Activated naive CD4-positive, alpha-beta T cell treated with anti-CD3 and anti-CD28 coated beads for 36 hours (primary cell): ENCODE measurements at places on chromosomes 11 and 22.

GRCh38 chr11:14288189-14288935, 70.6 kb downstream of the RRAS2 start:
- no peak for DNase-seq

DNA sequence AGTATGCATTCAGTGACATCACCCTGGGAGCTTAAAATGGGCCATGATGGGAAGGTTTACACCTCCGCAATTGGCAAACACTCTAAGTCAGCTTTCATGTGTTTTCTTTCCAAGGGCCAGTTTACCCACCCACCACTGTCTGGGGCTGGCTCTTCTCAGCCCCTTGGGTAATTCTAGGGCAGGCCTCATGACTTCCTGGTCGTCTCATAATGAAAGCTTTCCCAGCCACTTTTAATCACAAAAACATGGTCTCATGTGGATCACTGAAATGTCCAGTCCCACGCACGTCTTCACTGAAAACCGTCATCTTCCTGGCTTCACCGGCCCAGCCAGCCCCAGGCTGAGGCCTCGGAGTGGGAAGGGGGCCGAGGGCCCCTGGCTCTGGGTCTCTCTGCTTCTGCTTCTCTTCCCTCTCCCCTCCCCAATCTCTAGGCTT, 58.5 kb upstream of the ANO1 start:
- no peak for DNase-seq

DNA sequence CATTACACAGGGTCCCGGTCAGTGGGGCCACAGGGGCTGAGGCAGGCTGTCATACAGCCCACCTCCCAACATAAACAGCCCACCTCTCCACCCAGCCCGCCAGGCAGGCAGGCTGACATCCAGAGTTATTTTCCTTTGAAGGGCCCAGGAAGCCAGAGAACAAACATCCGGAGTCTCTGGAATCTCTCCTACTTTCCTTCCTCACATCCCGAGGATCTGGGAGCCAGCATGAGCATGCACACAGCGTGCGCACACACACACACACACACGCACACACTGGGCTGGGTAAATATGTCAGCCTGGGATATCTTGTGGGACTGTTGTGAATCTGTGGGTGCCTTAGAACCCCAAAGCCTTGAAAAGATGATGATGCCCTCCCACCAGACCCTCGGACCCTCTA, 55.4 kb downstream of the PDE2A start:
- DNase-seq, result no peak

DNA sequence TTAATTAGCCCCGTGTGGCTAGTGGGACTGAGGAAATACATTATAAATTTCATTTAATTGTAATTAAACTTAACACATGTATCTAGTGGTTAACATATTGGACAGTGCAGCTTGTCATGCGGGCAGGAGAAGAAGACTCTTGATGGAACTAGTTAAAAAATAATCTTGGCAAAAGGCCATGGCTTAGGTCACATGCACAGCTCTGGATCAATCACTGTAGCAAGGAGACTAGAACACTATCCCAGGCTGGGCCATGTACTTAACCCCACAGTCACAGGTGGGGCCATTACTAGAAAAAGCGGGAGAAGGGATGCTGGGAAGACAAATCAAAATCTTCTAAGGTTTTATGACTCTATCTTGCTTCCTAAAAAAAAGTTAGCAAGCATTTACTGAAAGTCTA, 8.7 kb upstream of the HEPACAM start:
- DNase-seq, result no peak

- DNase-seq, result peak; percentile 46
These were observed 2.9 kb downstream of the KLHL35 start for GRCh38 chr11:75429902-75430713.

DNA sequence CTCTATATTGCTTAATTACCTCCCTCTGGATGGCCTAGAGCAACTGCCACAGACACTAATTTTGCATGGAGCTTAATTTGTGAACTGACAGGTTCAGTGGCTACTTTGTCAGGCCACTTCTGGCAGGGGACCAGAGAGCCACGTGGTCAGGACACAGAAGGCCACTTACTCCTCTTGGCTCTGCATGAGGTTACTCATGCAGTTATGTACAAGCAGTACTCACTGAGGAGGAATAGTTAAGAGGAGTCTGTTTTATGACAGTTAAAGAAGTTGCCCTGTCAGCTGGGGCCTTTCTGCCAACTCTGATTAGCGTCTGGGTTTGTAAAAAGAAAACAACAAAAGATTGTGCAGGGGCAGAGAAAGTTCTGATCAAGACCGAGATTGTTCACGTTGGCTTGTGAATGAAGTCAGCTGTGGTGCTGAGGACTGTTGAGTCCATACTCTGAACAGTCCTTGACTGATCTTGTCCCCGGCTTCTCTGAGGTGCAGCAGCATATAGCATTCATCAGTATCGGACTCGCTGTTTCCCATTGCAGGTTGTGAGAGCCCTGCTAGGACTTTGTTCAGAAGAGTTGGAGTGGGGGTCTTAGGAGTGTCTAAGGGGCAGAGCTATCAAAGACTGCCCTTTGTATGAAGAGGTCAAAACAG, 41.4 kb downstream of the PPFIBP2 start:
- DNase-seq, result no peak

- DNase-seq, result no peak
These were observed 118.6 kb downstream of the HIPK3 start for GRCh38 chr11:33375688-33376311.

DNA sequence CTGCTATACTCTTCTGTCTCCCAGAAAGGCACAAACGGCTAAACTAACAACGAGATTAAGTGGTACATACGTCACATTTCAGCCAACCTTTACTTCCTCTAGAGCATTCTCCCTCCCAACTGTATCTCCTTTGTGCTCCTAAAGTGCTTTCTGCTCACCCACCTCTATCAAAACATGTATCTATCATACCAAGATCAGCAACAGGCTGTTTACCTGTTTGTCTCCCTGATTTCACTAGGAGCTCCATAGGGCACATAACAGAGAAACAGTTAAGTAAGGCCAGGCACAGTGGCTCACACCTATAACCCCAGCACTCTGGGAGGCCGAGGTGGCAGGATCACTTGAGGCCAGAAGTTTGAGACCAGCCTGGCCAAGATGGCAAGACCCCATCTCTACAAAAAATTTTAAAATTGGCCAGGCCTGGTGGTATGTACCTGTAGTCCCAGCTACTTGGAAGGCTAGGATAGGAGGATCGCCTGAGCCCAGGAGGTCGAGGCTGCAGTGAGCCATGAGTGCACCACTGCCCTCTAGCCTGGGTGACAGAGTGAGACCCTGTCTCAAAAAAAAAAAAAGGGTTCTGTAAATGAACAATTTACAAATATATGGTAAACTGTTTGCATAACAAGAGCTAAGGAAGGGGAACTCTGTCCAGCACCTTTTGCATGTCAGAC, 2.8 kb downstream of the NDUFC2 start:
- DNase-seq, result no peak

DNA sequence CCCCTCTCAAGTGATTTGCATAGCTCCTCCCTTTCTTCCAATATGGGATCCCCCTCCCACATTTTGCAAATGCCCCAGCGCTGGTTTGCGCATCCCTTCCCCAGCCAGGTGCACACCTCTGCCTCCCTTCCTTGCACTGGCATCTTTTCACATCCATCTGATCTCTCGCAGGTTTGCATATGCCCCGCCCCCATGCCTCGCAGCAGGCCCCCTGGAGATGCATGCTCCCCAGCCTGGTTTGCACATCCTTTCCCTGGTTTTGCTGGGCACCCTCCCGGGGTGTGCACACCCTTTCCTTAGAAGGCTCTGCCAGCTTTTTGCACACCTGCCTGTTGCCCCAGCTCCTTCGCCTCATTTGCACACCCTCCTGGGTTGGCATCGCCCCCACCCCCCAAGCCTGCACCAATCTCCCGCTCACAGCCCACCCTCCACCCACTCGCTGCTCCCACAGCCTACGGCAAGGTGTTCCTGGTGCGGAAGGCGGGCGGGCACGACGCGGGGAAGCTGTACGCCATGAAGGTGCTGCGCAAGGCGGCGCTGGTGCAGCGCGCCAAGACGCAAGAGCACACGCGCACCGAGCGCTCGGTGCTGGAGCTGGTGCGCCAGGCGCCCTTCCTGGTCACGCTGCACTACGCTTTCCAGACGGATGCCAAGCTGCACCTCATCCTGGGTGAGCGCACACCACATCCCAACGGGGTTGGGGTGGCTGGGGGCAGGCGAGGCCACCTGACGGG, 917 bp downstream of the RPS6KA4 start:
- DNase-seq, result peak; percentile 49

- DNase-seq, result no peak
These were observed 590 bp downstream of the COMMD9 start for GRCh38 chr11:36288442-36289225.
